ENCODE measurements at places on chromosomes 11 and 22.

DNA sequence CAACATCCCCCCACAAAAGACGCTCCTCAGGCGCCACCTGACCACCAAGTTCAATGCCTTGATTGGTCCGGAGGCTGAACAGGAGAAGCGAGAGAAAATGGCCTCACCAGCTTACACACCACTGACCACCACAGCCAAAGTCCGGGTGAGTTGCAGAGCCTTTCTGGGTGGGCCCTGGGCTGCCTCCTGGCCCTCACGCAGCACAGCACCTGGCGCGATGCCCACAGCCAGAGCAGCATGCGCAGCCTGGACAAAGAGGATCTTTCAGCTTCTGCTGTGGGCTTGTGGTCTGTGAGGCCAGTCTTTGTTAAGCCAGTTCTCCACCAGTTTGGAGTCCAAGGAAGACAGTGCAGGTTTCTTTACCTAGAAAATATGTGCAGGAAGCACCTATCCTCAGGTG, 21.6 kb downstream of the CYB5R2 start:
- no peak for DNase-seq

- DNase-seq, result no peak
These were observed 76.2 kb upstream of the ARHGAP32 start for GRCh38 chr11:129268371-129268770.

GRCh38 chr11:66494935-66495334, 14.7 kb downstream of the DPP3 start:
- no peak for DNase-seq

DNA sequence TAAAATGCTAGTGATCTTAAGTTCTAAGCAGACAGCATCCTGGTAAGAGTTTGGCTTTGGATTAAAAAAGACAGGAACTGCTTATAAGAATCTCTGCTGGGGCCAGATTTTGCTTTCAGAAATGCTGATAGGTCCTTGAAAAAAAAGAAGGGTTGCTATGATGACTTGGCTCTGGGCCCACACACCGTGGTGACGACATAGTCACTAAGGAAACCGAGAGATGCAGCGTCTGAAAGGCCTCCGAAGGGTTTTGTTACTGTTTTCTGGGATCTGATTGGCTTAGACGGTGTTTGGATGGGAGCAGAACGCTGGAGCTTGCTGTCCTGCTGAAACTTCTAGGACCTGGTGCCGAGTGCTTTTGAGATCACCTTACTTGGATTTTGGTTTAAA, 8.4 kb downstream of the FAM118A start:
- DNase-seq, result no peak

- no peak for DNase-seq
These were observed 43.0 kb upstream of the WT1 start for GRCh38 chr11:32478277-32478731.

- DNase-seq, result no peak
These were observed 77.6 kb downstream of the PACSIN2 start for GRCh38 chr22:42937164-42937843.

- no peak for DNase-seq
These were observed 33.1 kb downstream of the SLC5A1 start for GRCh38 chr22:32075997-32076760.

GRCh38 chr11:9951807-9952206, 287.9 kb downstream of the SWAP70 start:
- no peak for DNase-seq

DNA sequence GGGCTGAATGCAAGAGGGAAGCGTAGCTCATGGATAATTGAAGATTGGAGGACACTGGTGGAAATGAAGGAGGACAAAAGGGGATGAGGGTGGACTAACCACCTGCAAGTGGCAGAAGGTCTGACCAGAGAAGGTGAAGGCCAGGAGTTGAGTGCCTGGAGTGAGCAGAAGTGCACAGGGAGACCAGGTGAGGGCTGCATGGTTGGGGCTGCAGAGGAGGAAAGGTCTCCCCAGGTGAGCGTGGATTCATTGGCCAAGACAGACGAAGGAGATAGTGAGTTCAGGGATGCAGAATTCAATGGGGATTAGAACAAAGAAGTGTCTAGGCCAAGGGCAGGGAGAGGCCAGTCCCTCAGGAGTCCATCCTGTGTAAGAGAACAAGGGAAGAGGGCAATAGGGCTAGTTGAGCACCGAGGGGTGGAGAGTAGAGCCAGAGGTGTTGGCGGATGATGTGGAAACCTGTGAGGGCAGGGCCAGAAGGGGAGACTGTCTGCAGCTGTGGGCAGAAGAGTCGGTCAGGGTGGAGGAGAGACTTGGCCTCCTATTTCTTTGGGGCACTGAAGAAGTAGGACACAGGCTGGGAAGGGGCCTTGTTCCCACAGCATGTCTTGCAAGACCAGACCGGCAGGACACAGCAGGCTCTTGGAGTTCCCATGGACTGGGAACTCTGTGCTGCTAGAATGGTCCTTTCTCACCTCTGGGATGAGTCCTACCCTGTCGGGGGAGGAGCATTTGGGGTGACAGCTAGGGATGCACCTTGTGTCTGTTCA, 6.7 kb downstream of the TRIM29 start:
- DNase-seq, result no peak

GRCh38 chr11:47356129-47356997, 3.9 kb upstream of the MYBPC3 start:
- DNase-seq, result no peak

DNA sequence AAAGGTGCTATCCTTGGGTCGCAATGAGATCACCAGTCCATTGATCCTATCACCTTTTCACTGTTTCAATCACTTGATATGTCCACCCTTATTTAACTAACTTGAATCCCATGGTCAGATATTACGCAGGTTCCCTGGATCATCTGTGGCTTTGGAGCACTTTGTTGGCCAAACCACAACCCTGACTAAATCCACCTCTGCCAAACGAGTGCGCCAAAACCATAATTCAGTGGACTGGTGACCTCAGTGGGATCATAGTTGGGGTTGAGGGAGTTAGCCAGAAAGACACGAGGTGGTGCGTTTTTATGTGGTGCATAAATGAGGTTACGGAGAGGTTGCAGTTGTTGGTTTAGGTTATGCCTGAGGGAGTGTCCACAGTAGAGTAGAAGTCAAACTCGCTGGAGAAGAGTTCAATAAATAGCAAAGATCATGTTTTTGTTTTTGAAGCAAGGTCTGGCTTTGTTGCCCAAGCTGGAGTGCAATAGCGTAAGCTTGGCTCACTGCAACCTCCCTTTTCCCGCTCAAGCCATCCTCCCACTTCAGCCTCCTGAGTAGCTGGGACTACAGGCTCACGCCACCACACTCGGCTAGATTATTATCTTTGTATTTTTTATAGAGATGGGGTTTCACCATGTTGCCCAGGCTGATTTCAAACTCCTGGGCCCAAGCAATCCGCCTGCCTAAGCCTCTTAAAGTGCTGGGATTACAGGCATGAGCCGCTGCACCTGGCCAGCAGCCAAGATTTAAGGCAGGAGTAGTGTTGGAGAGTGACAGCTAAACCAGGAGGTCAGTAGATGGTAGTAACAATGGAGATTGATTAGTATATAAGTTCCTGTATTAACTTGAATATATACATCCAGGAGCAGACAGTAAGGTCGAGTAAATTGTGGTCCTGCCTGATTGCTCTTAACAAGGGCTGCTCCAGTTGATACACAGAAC, 4.5 kb downstream of the FOXR1 start:
- DNase-seq, result no peak

GRCh38 chr11:109641549-109641948, 219.6 kb downstream of the C11orf87 start:
- DNase-seq, result no peak

DNA sequence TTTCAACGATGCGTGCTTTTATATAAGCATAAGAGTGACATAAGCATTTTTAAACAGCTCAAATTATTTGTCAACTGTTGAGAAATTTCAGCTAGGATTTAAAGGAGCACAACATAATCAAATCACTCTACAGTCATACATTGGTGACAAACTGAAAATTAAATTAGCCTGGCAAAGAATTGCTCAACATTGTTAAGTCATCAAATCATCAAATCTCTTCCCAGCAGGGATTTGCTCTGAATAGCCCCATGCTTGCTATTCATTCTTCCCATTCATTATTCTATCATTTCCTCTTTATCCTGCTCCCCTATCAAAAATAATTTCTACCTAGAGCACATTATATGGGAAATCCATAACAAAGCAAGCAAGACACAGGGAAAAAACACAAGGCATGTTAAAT, 198.7 kb upstream of the LUZP2 start:
- no peak for DNase-seq
